CD4-positive, alpha-beta T cell treated with Interleukin-17A for 1 hour (primary cell): ENCODE measurements at places on chromosomes 6 and 20.

DNA sequence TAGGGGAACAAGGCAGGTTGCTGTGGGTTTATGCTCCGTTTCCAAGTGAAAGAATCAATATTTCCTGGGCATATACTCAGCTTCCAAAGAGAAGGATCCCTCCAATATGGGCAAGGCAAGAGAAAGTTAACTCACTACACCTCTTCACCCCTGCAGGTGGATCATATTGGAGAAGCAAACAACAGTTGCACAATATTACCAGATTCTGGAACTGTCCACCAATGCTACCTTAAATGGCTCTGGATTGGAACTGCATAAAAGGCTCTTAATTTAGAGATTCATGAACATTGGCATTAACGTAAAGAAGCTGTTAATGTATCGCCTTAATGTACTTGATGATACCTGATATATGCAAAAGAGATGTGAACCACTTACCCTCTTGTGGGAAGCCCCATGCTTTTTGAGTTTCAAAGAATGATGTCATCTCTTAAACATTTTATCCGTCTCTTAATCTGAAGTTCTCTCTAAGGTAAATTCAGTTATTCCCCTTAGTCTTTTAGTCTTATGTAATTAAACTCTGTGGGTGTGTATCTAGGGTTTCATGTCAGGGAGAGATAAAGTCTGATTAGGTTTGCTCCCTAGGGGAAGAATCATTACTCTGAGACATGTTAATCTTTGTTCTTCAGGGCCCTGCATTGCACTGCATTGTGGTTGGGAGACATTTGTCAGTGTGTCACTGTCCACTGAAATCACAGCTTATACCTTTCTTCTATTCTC lies 99.5 kb downstream of the PHACTR1 start:
- no peak for DNase-seq

GRCh38 chr6:170260686-170261085 lies 30.2 kb downstream of the DLL1 start:
- no peak for DNase-seq

DNA sequence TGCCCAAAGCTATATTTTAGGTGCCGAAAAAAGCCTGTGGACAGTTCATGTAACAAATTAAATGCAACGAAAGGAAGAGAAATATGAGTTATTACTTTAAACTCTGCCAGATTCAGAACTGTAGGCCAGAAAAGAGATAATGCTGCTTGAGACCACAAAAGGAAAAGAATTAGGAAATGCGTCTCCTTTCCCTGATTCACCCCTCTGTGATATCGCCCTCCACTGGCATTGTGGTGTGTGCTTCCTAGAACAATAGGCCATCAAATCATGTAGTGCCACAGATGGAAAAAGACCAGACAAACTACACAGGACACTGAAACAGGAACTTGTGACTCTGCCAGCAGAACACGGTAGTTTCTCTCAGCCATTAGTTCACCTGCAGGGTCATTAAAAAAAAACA lies 14.7 kb upstream of the LAMA4 start:
- no peak for DNase-seq

- no peak for DNase-seq
These were observed 71.7 kb upstream of the GTSF1L start for GRCh38 chr20:43798291-43799149.

DNA sequence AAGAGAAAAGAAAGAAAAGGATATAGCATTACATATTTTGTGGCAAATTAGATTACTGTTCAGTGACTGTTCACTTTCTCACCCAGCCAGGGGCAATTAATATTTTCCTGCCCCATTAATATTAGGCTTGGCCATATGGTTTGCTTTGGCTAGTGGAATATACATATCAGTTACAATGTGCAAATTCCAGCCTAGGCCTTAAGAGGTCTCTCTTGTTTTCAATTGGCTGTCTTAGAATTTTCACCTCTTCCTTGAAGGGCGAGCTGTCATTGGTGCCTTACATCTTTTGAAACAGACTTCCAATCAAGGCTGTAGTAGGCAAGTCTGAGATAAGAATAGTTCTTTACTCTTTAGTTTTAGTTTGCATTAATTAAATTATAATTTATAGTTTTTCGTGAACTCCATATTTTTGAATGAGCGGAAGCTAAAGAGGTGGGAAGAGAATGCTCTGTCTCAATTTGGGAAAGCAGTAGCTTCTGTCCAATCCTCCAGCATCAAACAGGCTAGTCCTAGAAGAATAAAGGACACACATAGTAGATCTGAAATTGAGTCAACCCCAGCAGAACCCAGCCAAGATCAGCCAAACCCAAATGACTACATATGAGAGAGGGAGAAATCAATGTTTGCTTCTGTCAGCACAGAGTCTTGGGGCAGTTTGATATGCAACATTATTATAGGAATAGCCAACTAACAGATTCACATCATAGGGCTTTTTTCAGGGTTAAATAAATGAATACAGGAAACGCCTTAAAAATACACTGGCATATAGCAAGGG lies 6.3 kb upstream of the CSNK2A1 start:
- no peak for DNase-seq

DNA sequence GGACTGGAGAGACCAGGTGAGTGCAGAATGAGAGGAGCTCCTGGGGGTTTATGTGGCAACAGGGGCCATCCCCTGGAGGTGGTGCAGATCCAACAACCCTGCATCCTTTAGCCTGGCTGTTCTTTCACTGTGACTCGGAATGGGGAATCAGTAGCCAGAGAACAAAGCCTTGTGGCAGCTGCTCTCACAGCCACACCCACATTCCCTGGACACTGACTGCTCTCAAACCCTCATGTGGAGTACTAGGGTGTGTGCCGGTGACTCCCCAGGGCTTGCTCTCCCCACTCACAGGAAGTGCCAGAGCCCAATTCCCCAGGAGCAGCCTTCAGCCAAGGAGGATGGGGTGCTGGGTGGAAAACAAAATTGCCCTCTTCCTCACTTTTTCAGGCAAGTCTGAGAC lies 30.2 kb upstream of the GGTLC1 start:
- DNase-seq = no peak

DNA sequence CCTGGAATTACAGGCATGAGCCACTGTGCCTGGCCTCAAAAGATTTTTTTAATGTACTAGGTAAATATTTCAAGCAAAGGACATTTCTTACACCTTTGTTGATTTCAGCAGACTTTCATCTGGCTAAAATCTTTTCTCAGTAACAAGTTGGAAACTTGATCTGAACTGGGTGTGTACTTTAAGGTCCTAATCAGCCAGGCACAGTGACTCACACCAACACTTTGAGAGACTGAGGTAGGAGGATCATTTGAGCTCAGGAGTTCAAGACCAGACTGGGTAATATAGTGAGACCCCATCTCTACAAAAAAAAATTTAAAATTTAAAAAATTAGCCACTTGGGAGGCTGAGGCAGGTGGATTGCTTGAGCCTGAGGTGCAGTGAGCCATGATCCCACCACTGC lies 7.0 kb upstream of the RALGAPA2 start:
- DNase-seq = no peak
